ENCODE measurements at places on chromosomes 11 and 22. TPM values are rescaled to one million over a fixed set of nuclear protein-coding genes. Genes with fewer than 3 reads are reported as not detected.
A peak's percentile ranks its signal among the peaks of the same experiment; 100 is the strongest.

DNA sequence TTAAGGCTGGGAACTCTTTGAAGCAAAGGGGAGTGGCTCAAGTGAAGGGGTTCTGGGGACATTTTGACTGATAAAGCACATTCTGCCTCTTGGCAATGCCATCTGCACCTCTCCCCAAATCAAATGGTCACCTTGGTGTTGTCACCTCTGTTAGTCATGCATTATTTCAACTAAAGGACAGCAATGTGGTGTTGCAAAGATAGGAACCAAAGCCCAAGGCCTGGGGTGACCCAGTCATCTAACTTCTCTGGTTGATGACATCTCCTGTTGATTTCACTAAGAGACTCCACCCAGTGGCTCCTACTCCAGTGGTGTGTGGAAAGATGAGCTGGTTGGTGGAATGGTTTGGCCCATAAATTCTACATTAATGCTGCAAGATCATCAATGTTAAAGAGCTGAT is 7.8 kb upstream of the MS4A1 start:
- no peak for DNase-seq

TSSK2 gene
- not detected for polyA plus RNA-seq

UBQLNL gene
- 0.18 TPM for polyA plus RNA-seq

- DNase-seq = no peak
Observed at GRCh38 chr11:84289381-84289906, 1003.3 kb upstream of the CCDC90B start.

MAPK8IP2 gene
- polyA plus RNA-seq = 0.51 TPM

C11orf97 gene
- polyA plus RNA-seq = not detected

GRCh38 chr11:13668957-13669521 is 571 bp downstream of the FAR1 start:
- DNase-seq = no peak

SYT12 gene
- 0.10 TPM for polyA plus RNA-seq

- DNase-seq = no peak
Observed at GRCh38 chr11:58844361-58845005, at the start of gene GLYATL2. GLYATL2 (minus strand) TSS chr11:58844704; CDS start chr11:58839612, 5,092 bp downstream.

DNA sequence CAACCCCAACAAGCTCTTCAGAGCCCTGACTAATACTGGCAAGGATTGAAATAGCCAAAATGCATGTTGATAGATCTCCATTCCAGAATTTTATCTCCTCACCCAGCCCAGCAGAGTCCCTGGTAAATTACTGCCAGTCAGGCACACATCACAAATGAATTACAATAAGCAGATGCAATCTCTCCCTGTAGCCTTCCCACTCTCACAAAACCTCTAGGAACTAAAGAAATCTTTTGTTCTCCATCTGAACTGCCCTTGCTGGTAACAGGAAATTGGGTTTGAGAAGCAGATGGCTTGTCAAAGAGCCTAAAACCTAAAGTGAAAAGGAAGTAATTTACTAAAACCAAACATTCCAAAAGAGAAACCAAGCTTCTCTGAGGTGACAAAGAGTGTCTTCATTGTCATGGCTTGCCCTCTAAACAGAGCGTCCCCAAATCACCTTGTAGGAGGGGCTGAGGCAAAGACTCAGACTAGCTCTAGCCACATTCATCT is 59.5 kb downstream of the FAM168A start:
- no peak for DNase-seq

GRCh38 chr22:43151251-43152002 is at the start of gene TSPO:
TSPO (plus strand) TSS chr22:43151559; CDS start chr22:43159239, 7,680 bp downstream.
- no peak for DNase-seq

OR8D4 gene
- polyA plus RNA-seq = 0.06 TPM

GRCh38 chr11:128290106-128290840 is 297.1 kb downstream of the ETS1 start:
- DNase-seq = peak; percentile 69

COMMD9 gene
- 54.6 TPM for polyA plus RNA-seq

JAM3 gene
- polyA plus RNA-seq = 119 TPM

DNA sequence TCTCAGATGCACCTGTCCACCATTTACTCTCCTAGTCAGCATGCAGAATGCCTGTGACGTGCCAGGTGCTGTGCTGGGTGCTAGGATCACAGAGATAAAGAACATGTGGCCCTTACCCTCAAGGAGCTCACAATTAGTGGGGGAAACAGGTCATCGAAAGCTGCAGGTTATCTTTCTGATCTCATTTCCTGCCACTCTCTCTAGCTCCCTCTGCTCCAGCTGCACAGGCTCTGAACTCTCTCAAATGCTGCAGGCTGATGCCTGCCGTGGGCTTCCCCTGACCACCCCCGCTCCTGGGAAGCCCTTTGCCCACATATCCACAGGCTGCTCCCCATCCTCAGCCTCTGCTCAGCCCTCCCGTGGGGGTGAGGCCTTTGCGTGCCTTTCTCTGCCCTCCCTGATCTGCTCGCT is 29.6 kb downstream of the SHANK3 start:
- no peak for DNase-seq

GRCh38 chr11:6614446-6614845 is 2.4 kb upstream of the TAF10 start:
- DNase-seq = no peak

DNA sequence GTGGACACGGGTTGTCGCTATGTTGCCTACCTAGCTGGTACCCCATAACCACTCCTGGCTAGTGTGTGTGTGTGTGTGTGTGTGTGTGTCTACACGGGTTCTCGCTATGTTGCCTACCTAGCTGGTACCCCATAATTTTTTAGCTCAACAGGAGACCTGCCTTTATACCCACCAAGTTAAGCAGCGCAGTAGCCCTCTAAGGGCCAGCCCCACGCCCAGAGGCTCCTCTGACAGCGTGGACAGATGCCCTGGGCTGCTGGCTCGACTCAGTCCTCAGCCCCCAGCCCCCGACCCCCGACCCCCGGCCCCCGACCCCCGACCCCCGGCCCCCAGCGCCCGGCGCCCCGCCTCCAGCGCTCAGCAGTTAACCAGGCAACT is 351 bp upstream of the AKIP1 start:
- DNase-seq = no peak

DNA sequence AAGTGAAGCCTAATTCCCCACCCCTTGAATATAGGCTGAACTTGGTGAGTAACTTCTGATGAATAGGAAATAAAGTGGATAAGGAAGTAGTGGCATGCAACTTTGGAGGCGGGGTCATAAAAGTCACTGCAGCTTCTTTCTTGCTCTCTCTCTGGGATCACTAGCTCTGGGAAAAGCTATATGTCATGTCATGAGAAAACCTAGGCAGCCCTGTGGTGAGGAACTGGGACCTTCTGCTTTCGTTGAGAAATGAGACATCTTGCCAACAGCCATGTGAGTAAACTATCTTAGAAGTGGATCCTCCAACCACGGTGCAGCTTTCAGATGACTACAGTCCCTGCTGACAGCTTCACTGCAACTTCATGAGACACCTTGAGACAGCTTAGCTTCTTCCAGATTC is 15.7 kb downstream of the ZNF214 start:
- no peak for DNase-seq

DNA sequence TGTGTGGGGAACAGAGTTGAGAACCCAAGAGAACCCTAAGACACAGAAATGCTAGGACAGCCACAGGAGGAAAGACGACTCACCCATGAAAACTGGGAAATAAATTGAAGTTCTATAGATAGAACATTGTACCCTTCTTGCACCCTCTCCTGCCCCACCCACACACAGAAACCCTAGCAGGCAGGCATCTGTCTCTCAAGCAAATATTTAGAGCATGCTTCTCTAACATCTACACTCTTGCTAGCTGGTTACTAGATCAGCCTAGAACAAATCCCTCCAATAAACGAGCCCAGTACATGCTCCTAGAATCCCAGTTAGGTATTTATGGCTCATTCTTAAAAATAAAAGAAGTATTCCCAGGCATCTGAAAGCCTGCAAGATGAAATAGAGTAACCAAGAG is 32.1 kb upstream of the CLPB start:
- DNase-seq = no peak

CREB3L1 gene
- polyA plus RNA-seq = 40.8 TPM

DNA sequence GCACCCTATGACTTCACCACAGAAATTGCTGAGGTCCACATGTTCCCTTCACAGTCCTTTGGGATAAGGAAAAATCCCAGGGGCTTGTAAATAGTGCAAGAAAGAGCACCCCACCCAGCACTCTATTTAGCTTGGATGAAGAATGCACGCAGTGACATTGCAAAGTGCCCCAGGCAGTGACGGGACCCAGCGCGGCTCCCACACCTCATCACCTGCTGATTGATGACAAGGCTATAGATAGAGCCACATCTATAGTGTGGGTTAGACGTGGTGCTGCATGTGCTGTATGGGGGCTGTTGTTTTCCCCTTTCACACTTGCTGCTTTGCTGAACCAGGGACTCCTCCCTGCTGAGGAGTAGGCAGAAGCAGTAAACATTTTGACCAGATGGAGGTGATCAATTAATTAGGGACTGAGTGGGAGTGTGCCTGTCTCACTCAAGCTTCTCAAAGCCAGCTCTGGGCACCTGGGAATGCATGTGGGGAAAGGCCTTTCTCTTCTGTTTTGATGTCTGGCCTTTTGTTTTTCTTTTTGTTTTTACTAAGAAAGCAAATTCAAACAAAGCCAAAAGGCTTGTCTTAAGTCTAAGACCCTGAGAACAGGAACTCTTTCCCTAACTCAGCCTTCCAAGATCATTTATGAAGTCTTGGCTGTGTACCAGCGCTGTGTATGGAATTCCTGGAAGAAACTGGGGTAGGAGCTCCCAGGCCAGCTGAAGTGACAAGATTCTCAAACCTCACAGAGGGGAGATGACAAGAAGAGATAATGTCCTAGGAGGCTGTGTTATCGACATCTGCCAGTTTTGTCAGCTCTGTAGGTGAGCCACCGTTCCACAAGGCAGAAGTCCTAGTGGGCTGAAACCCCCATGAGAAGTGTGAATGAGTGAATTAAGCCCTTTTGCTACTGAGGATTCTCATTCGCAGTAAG is 219.7 kb downstream of the BARX2 start:
- DNase-seq = no peak
